ENCODE measurements at places on chromosomes 16 and 17.
A peak's percentile ranks its signal among the peaks of the same experiment; 100 is the strongest.

GRCh38 chr17:550041-550398, 164.6 kb downstream of the VPS53 start:
- DNase-seq: no peak

GRCh38 chr16:25501530-25502255, 190.1 kb upstream of the HS3ST4 start:
- DNase-seq: no peak

DNA sequence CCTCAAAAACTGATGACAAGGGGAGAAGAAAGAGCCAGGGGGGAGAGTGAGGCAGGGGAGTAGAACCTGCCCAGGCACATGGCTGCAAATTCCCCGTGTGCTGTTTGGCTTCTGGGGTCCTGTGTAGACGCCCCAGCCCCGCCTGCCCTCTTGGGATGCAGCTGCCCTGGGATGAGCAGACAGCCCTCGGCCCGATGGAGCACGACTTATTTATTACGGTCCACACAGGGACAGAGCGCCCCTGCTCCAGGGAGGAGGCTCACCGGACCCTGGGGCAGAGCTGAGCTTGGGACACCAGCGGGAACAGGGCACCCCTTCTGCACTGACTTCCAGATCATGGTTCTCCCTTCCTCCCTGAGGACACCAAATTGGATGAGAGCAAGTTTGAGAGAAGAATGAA, 9.1 kb downstream of the LDHD start:
- no peak for DNase-seq

- DNase-seq: no peak
Observed at GRCh38 chr17:58370309-58370708, 18.3 kb upstream of the SUPT4H1 start.

DNA sequence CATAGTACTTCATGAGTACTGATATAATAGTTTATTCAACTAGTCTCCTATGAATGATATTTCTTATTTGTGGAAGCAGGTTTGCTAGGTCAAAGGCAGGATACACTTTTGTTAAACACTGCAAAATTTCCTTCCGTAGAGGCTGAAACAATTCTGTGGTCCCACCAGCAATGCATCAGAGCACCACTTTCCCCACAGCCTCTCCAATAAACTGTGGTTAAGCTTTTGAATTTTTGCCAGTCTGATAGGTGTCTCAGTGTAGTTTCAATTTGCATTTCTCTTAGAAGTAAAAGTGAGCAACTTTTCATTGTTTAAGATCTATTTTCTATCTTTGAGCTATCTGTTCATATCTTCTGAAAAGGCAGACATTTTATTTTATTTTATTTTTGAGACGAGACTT, 36.4 kb upstream of the CORO6 start:
- no peak for DNase-seq

DNA sequence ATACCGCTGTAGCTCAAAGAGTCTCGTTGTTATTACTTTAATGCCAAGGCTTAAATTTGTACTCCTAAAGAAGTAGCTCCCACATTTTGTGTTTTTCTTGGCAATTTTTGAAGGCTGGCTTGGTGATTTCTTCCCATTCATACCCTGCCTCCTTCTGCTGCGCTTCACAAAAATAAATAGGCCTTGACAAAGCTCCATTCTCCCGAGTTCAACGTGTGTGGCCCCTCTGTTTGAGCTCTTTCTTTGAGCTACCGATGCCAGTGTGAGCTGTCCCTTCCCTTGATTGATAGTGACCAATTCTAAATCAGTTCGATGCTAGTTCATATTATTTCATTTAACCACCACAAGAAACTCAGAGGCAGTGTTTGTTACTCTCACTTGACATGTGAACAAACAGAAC, 96.8 kb downstream of the MAP2K6 start:
- DNase-seq: no peak

- no peak for DNase-seq
Observed at GRCh38 chr17:45345554-45346215, 28.9 kb upstream of the MAP3K14 start.

- no peak for DNase-seq
Observed at GRCh38 chr17:48748718-48749566, 20.4 kb upstream of the HOXB13 start.

DNA sequence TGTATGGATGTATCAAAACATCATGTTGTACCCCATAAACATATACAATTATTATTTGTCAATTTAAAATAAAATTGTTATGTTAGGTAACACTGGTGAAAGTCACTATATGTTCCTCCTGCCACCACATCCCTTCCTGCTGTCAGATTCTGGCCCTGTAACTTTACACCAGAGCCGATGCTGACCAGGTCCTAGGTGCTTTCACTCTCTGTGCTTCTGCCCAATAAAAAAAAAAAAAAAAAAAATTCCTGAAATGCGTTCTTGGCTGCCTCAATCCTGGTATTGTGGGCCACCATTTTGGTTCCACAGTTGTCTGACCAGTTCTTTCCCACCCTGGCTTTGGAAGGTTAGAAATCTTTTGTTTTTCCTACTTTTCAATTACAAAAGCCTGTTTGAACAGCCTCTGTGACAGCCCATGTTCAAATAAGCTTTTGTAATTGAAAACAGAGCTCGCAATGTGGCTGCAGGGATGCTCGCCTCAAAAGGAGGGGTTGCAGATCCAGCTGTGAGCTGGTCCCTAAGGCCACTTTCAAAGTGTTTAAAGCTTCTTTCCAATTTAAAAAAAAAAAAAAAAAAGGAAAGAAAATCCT, 831.0 kb upstream of the EEF2KMT start:
- peak; percentile 80 for DNase-seq

DNA sequence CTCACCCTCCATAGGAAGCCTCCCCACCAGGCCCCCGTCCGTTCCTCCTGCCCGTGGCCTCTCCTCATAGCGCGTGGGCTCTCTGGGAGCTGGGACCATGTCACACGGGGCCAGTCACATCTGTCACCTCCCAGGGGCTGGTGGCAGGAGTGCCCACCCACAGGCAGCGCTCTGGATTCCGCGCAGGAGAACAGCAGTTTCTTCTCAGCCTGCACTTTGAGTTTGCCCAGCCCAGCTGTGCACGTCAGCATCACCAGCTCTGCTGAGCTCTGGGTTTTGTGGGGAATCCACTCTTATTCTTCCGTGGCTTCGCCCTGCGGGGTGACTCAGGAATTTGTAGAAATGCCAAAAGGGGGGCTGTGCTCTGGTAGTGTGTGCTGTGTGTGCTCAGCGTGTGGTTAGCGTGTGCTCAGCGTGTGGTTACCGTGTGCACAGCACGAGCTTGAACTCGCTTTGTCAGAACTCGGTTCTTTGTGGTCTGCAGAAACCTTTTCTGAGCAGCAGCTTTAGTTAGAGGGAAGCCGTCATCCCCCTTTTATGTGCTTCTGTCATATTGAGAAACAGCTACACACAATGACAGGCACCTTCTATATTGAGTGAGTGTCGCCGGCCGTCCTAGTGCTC, 3.2 kb downstream of the ACSF3 start:
- DNase-seq: no peak

- peak; percentile 7 for DNase-seq
Observed at GRCh38 chr16:49556606-49557446, 183.2 kb downstream of the C16orf78 start.

DNA sequence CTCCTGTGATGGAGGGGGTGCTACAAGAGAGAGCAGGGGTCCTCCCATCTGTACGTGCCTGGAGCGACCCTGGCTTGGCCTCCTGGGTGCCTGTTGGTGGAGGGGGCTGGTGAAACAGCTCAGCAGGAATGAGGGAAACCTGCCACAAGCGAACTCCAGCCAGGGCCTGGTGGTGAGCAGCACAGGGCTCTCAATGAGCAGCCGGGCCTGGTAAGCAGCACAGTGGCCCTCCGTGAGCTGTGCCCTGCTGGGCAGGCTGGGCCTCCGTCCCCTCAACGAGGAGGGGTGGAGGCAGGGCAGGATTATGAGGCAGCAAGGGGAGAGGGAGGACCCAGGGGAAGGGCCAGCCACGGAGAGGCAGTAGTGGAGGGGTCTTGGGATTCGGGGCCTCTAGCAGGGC, 101.9 kb downstream of the SDK2 start:
- DNase-seq: no peak

DNA sequence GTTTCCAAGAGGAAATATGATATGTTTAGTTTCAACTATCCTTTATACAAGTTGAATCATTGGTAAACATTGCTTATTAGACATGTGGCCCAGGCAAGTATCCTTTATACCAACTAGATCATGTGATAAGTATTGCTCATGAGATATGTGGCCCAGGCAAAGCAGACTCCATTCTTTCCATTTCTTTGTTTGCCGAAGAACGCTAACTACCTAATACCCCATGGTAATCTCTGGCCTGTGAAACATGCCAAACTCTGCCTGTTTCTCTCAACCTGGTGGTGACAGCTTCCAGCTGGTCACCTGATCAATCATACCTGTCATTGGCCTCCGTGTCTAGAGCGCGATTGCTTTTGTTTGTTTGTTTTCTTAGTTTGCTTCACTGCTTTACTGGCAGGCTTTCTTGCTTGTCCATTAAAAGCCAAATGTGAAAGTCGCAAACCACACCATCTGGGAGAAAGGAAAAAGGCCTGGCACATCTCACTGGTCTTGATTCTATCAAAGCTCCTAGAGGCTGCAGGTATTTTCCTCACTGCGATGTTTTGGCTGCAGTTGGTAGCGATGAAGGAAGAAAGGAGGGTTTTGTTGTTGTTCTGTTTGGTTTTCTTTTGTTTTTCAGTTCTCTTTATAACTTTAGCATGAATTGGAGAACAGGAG, 686.2 kb downstream of the KCNJ2 start:
- DNase-seq: peak; percentile 88

DNA sequence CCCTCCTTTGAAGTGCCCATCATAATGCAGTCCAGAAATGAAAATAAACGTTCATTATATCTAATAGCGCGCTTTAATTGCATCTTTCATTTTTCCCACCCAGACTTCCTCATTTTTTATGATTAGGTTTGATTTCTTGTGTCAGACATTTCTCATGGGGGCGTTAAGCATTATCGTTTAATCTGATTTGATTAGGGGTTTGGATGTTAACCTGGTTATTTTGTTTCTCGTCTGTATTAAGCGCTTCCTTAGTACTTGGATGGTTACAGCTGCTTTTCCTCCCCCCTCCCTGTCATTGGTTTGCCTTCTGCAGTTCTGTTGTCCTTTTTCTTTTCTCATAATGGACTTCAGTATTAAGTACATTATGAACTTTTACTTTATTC, 540 bp downstream of the MFSD11 start:
- DNase-seq: no peak

DNA sequence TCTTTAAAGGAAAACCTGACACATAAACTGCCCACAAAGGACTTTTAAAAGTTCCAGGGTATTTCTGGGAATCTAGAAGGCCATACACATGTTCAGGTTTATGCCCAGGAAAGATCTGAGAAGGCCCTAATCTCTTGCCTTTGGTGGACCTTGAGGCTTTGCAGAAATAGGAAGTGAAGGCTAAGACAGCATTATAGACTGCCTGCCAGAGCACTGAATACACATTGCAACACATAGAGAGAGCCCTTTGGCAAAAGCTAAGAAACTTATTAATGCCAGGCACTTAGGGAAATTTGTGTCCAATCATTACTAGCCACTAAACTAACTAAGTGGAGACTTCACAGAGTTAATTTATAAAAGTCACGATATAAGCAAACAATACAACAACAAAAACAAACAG, 70.4 kb downstream of the MMD start:
- DNase-seq: no peak

GRCh38 chr17:74555427-74555940, 9.6 kb upstream of the CD300C start:
- no peak for DNase-seq

DNA sequence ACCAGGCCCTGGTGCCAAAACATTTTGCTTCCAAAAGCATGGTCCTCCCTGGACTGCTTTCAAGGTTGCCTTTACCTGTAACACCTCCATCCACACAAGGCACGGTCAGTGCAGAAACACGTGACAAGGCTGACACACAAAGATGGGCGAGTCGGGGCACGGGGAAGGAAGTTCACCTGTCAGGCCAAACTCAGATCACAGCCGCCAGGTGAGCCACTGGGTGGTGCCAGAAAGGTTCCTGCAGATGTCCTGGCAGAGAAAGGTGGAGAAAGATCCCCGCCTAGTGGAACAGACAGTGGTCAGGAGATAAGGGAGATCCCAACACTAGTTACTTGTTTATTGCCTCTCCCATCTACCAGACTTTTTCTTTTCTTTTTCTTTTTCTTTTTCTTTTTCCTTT, 155.3 kb downstream of the AIPL1 start:
- DNase-seq: peak; percentile 49

GRCh38 chr16:86718118-86718517, 139.8 kb downstream of the FOXL1 start:
- DNase-seq: no peak

DNA sequence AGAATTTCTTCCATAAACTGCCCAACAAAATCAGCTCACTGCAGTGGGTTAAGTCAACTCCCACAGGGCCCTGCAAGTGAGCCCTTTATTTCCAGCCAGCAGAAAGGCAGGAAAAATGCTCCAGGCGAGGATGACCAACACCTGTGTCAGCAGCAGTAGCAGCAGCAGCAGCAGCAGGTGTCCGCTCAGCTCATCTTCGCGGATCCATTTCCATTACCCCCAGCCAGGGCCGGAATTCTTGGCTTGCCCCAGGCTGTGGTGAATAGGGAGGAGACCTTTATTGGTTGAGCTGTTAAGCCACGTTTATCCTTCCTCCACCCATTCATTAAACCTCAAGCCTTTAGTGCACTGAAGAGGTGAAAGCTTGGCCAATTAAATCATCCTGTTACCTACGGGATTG, 46.2 kb downstream of the MARCHF10 start:
- DNase-seq: no peak

All from DMS153 (cell line).